ENCODE measurements at places on chromosomes 1 and 21. TPM values are rescaled to one million over a fixed set of nuclear protein-coding genes. Genes with fewer than 3 reads are reported as not detected.

Gene NBPF4
- total RNA-seq: not detected

Gene HES5
- not detected for total RNA-seq

Gene CD53
- not detected for total RNA-seq

Gene SH3BP5L
- total RNA-seq: 40.5 TPM

Gene SUMO3
- total RNA-seq: 77.2 TPM

Gene PLA2G2D
- total RNA-seq: not detected

All from smooth muscle cell of the pulmonary artery (primary cell).